Colonic mucosa (tissue), 4 donors: ENCODE measurements at places on chromosomes 6 and 20. TPM values are rescaled to one million over a fixed set of nuclear protein-coding genes. Genes with fewer than 3 reads are reported as not detected.
A peak's percentile ranks its signal among the peaks of the same experiment; 100 is the strongest.

DNA sequence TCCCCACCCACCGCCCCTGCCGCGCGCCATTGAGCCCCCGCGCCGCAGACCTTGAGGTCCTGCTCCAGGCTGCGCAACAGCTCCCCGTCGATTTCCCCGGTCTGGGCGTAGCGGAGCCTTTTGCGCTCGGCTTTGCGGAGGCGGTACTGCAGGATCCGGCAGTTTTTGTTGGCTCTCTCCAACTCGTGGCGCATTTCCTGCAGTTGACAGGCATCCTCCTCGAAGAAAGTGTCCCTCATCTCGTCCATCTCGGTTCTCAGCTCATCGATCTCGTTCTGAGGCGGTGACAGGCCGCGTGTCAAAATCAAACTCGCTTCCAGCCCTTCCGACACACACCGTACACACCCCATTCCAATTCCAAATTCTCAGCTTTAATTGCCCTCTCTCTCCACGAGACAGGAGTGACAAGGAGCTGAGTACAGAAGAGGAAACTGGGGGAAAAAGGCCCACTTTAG, 4.3 kb downstream of the MTCL3 start:
- peak; percentile 23 for DNase-seq

DNA sequence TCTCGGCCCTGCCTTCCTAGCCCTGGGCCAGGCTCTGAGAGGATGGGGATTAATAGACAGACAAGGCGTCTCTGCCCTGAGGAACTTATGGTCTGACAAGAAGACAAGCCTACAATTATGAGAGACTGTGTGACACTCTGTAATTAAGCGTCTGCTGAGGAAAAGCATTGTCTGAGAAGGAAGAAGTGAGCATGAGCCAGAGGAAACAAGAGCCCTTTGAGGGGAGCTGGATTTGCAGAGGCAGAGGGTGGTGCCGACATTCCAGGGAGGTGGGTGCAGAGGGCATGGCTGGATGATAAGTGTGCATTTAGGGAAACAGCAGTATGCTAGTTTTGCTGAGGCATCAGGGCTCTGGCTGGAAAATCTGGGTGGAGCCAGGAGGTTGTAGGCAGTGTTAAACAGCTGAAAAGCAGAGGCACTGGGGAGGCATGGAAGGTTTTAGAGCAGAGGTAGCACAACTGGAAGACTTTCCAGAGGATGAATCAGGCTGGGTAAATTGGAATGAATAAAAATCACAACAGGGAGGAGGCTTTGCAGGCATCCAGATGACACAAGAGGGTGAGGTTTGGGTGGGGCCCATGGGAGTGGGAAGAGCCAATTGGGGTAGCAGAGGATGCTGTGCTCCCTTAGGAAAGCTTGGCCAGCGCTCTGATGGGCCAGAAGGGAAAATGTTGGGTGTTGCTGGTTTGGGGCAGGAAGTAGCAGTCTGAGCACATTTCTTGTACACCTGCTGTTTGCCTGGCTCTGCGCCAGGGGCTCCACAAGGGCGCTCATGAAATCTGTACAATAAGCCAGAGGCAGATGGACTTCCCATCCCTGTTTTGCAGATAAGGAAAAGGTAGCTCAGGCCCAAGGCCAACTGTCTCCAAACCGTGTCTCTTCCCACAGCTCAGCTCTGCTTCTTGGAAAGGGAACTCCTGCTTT, 74.0 kb upstream of the MYL9 start:
- DNase-seq: peak; percentile 83

PRICKLE4 gene
- total RNA-seq: 4.8 TPM

DNA sequence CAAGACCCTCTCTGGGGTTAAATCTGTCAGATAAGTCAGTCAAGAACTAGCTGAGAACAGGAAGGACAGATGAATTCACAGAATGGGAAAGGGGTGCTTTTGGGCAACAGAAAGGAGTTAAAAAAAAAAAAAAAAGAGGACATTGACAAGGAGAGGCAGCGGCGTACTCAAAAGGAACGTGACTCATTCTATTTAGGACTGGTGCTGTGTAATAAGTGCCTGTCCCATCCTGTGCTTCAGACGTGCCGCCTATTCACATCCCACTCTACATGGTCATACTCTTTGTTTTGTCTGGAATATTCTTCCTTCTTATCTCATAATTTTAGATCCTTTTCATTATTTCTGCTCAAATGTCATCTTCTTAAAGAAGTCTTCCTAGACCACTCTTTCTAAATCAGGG, 101.1 kb upstream of the EMILIN3 start:
- no peak for DNase-seq

GCNT2 gene
- 9.8 TPM for total RNA-seq

NHLRC1 gene
- total RNA-seq: 1.6 TPM

FAM135A gene
- total RNA-seq: 54.8 TPM

DNA sequence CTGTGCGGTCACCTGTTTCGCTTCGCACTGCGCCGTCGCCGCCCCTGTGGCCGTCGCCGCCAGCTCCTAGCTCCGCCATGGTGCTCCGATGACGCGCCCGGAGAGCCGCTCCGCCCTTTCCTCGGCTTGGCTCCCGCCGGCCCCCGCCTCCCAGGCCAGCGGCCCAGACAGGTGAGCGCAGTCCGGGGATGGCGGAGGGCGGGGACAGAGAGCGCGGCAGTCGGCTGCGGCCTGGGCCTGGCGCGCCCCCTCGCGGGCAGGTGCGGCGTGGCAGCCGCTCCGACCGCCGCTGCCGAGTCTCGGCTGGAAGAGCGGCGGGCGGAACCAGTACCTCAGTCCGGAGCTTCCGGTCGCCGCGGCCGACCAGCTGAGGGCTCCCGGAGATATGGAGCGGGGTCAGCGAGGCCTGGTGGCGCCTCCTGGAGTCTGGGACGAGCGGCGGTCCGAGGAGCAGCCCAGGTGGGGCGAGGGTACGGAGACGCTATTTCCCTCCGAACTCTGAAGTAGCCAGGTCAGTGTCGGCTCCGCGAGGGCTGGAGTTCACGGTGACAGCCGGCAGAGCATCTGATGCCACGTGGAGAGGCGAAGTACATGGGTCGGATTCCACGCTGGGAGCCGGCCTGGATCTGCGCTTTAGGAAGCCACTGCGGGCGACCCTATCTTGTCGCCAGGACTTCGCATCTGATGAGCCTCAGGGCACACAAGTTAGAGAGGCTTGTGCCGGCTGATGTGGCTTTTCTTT, at the start of gene MAP7:
Gene MAP7 (minus strand): TSS at position 93 of the 742 bp plus-strand sequence. CDS start 14 bp downstream, at position 79.
- DNase-seq: peak; percentile 89
